Central memory CD8-positive, alpha-beta T cell (primary cell): ENCODE measurements at places on chromosomes 6 and 20.

DNA sequence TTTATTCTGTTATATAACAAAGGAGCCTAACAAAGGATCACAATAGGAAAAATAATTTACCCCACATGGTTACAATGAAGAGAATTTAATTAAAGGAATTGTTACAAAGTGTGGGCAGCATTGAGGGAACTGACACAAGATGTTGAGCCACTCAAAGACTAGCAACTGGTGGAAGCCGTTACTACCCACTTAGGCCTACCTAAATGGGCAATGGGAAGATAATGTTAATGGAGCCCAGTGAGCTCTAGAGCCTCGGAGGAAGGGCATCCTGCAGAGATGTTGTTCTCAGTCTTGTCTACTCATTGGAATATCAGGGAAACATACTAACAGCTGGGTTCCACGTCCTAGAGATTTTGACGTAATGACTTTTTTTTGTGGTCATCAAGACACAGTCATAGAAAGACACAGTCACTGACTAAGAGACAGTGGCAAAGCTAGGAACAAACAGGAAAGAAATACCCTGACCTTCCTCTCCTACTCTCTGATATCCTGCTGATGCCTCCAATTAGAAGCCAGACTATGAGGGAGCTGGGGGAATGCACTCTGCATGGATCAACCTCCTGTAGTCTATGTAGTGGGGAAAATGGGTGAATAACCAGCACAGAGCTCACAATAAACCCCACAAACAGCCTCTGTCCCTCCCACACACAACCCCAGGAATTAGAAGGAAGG lies 523.8 kb upstream of the FLRT3 start:
- no peak overlapping the region for H3K27ac ChIP-seq
- no peaks in the 10 kb centered on the region for H3K27me3 ChIP-seq
- H3K4me1 ChIP-seq, result no peaks in the 10 kb centered on the region
- no peaks in the 10 kb centered on the region for H3K36me3 ChIP-seq
- H3K4me3 ChIP-seq, result no peak overlapping the region

DNA sequence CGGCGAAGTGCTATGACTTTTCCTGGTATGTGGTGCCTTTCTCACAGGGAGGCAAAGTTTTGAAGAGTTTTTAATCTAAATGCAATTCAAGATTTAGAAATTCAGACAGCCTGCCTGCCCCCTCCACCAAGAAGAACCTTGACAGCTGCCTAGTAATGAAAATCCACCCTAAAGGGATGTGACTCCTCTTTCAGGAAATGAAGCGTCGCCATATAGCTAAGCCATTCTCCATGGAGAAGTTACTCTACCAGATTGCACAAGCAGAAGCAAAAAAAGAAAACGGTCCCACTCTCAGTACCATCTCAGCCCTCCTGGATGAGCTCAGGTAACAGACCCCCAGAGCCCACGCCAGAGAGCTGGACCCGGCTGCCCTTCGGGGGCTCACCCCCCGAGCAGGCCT lies 150.1 kb downstream of the DTNBP1 start:
- H3K4me1 ChIP-seq, result peaks cover 13% of the 10 kb centered on the region
- no peak overlapping the region for H3K4me3 ChIP-seq
- H3K27me3 ChIP-seq, result no peaks in the 10 kb centered on the region

GRCh38 chr20:32528905-32529670 lies 56.0 kb downstream of the NOL4L start:
- peaks cover 15% of the 10 kb centered on the region for H3K36me3 ChIP-seq
- H3K27ac ChIP-seq, result peak overlapping the region; percentile 82
- no peak overlapping the region for H3K4me3 ChIP-seq
- no peaks in the 10 kb centered on the region for H3K27me3 ChIP-seq
- H3K4me1 ChIP-seq, result peaks cover 71% of the 10 kb centered on the region

GRCh38 chr6:54103497-54103896 lies 7.7 kb upstream of the MLIP start:
- peaks cover 1% of the 10 kb centered on the region for H3K36me3 ChIP-seq
- no peaks in the 10 kb centered on the region for H3K4me1 ChIP-seq
- DNase-seq, result no peak
- no peak overlapping the region for H3K27ac ChIP-seq
- no peaks in the 10 kb centered on the region for H3K27me3 ChIP-seq

DNA sequence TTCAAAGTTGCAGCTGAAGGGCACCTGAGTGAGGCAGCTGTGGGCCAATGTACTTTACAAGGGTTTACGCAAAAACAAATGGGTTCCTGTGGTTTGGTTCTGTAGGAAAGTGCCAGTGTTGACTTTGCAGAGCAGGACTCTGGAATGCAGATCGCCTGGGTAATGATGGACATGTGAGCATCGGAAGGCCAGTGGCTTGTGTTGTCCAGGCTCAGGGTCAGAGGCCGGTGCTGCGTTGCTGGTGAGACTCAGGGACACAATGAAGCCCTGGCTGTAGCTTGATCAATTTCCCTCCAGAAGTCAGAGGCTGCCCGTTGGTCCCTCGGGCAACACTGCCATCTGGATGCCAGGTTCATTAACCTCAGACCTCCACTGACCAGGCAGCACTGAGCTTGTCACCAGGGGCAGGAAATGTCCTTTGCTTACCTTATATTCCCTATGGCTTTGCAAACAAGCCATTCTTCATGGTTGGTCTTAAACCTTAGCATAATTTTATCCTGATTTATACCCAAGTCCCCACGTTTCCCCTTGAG lies 753.4 kb downstream of the QKI start:
- H3K4me1 ChIP-seq, result no peaks in the 10 kb centered on the region
- H3K27me3 ChIP-seq, result peaks cover 11% of the 10 kb centered on the region
- H3K4me3 ChIP-seq, result no peak overlapping the region
- no peak for DNase-seq
- H3K27ac ChIP-seq, result no peak overlapping the region

- peaks cover 25% of the 10 kb centered on the region for H3K36me3 ChIP-seq
- peaks cover 53% of the 10 kb centered on the region for H3K4me1 ChIP-seq
- DNase-seq, result no peak
- H3K27me3 ChIP-seq, result no peaks in the 10 kb centered on the region
- H3K4me3 ChIP-seq, result peak overlapping the region; percentile 90
Measured at GRCh38 chr6:110981202-110981600, 637 bp upstream of the RPF2 start.

- H3K27me3 ChIP-seq, result no peaks in the 10 kb centered on the region
- no peak for DNase-seq
- H3K36me3 ChIP-seq, result peaks cover 5% of the 10 kb centered on the region
- no peaks in the 10 kb centered on the region for H3K4me1 ChIP-seq
Measured at GRCh38 chr6:110731196-110731595, 84.1 kb downstream of the CDK19 start.

GRCh38 chr6:132789396-132789776 lies 9.1 kb downstream of the SLC18B1 start:
- no peak for DNase-seq
- peaks cover 11% of the 10 kb centered on the region for H3K4me1 ChIP-seq
- no peak overlapping the region for H3K4me3 ChIP-seq
- H3K36me3 ChIP-seq, result peaks cover 18% of the 10 kb centered on the region

- no peak for DNase-seq
- H3K36me3 ChIP-seq, result peaks cover 7% of the 10 kb centered on the region
- H3K27ac ChIP-seq, result no peak overlapping the region
- H3K4me3 ChIP-seq, result no peak overlapping the region
- H3K27me3 ChIP-seq, result no peaks in the 10 kb centered on the region
Measured at GRCh38 chr6:38033442-38033982, 214.0 kb downstream of the ZFAND3 start.

GRCh38 chr20:20417876-20418676 lies 50.2 kb downstream of the INSM1 start:
- H3K27ac ChIP-seq, result no peak overlapping the region
- no peaks in the 10 kb centered on the region for H3K27me3 ChIP-seq
- no peak for DNase-seq
- H3K4me1 ChIP-seq, result no peaks in the 10 kb centered on the region

DNA sequence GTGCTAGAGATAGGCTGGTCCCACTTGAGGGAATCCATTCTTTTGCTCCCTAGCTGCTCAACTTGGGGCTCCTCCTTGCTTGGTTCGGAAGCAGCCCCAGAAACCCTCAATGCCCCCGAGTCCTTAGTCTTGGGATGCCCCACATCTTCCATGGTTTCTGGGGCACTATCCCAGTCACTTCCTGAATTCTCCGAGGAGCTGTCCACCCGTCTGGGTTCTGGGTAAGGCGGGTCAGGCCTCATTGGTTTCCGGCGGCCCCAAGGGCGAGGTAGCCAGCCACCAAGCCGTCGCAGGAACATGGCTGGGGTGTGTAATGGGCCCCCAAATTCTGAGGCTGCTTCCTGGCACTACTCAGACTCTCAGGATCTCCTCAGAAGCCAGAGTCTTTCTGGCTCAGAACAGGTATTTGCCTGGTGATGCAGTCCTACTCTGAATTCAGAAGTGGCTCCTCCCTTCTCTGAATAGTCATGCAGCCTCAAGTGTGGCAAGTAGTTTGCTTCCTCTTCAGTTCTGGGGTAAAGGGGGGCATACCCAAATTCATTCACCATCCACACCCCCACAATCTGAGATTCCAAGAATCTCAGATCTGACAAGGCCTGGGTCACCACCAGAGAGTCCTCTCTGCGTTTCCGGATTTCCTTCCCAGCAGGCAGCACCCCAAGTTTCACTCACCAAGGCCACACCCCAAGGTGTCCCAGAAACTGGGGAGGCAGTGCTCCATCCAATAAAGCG lies 763 bp downstream of the C6orf47 start:
- peaks cover 76% of the 10 kb centered on the region for H3K4me1 ChIP-seq
- DNase-seq, result no peak
- H3K27ac ChIP-seq, result peak overlapping the region; percentile 78
- H3K36me3 ChIP-seq, result peaks cover 28% of the 10 kb centered on the region
- H3K27me3 ChIP-seq, result no peaks in the 10 kb centered on the region
- H3K4me3 ChIP-seq, result peak overlapping the region; percentile 90

DNA sequence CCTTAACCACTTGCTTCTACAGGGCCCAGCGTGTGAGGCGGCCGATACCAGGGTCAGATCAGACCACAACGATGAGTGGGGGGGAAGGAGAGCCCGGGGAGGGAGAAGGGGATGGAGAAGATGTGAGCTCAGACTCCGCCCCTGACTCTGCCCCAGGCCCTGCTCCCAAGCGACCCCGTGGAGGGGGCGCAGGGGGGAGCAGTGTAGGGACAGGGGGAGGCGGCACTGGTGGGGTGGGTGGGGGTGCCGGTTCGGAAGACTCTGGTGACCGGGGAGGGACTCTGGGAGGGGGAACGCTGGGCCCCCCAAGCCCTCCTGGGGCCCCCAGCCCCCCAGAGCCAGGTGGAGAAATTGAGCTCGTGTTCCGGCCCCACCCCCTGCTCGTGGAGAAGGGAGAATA lies 2.8 kb downstream of the RING1 start:
- peaks cover 40% of the 10 kb centered on the region for H3K27me3 ChIP-seq
- H3K4me3 ChIP-seq, result no peak overlapping the region
- no peak for DNase-seq
- peaks cover 46% of the 10 kb centered on the region for H3K4me1 ChIP-seq
- H3K36me3 ChIP-seq, result peaks cover 25% of the 10 kb centered on the region
- H3K27ac ChIP-seq, result no peak overlapping the region

DNA sequence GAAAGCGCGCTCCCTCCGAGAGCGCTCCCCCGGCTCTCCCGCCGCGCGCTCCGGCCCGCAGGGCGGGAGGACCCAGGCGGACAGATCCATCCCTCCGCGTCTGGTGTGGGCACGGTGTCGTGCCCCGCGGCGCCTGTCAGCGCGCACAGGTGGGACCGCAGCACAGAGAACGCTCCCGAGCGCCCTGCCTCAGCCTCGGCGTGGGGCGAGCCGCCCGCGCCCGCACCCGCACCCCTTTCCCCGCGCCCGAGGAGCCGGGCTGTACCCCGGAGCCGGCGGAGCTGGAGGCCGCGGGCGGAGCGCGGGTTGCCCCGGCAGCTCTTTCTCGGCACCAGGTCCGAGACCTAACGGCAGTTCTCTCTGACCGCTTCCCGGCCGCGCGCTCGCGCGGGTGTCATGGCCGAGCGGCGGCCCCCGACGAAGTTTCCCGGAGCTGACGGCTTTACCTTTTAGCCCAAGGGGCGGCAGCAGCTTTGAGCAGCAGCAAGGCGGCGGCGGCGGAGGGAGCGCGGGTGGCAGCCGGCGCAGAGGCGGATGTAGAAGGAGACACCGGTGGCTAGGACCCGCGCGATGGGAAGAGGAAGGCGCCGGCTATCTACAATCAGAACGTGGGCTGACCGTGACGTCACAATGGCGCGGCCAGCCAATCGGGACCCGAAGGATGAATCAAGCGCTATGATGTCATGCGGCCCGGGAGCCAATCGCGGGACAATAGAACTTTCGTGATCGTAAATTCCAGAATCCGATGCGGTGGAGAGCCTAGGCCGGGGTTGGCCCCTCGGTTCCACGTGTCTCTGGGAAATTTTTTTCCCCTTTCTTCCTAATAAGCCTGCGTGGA lies at the start of gene ELOVL5:
Gene ELOVL5, minus strand, starts transcription at position 580 of the 838 bp plus-strand sequence. CDS start 53,251 bp downstream, outside the sequence.
- peak within 1 kb of the TSS; percentile 91 for H3K4me3 ChIP-seq
- H3K27ac ChIP-seq, result peak within 1 kb of the TSS; percentile 97
- DNase-seq, result peak; percentile 95
- H3K4me1 ChIP-seq, result peaks cover 48% of the 10 kb centered on the region
- no peaks in the 10 kb centered on the region for H3K27me3 ChIP-seq

- H3K4me1 ChIP-seq, result no peaks in the 10 kb centered on the region
- H3K4me3 ChIP-seq, result no peak overlapping the region
- H3K27ac ChIP-seq, result no peak overlapping the region
- peaks cover 4% of the 10 kb centered on the region for H3K36me3 ChIP-seq
- peaks cover 39% of the 10 kb centered on the region for H3K27me3 ChIP-seq
Measured at GRCh38 chr6:26592649-26593048, 4.1 kb upstream of the ABT1 start.

- DNase-seq, result no peak
- H3K27me3 ChIP-seq, result no peaks in the 10 kb centered on the region
- H3K4me1 ChIP-seq, result peaks cover 7% of the 10 kb centered on the region
- H3K27ac ChIP-seq, result no peak overlapping the region
Measured at GRCh38 chr6:41594326-41594725, 43.9 kb upstream of the MDFI start.

DNA sequence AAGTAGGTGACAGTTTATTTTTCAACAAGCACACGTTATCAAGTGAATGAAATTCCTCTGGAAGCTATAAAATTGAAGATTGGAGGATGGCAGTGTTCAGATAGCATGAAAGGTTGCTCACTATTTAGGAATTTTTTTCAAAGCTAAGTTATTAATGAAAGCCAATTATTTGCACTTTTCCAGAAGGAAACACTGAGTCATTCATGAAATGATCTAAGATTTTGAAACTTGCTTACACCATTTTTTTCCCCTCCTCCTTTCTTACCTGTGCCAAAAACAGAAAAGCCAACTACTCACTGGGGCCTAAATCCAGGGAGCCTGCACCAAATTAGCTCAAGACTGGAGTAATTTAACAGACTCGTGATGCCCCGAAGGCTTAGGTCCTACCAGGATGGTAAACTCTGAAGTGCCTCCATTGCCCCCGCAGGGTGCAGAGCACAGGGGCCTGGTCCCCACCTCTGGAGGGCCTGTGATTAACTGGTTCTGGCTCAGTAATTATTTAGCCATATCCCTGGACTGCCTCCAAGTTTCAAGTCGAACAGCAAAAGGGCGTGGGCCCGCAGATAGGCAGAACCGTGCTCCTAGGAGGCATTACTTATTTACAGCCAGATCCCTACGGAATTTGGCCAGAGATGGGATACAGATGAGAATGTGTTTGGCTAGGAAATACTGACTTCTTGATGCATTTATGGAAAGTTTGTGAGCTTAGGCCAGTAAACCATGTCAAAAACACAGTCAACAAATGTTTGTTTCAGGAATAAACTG lies 28.0 kb upstream of the ZNF217 start:
- peak overlapping the region; percentile 46 for H3K27ac ChIP-seq
- H3K36me3 ChIP-seq, result no peaks in the 10 kb centered on the region
- peaks cover 29% of the 10 kb centered on the region for H3K4me1 ChIP-seq
- H3K27me3 ChIP-seq, result no peaks in the 10 kb centered on the region

- H3K36me3 ChIP-seq, result peaks cover 10% of the 10 kb centered on the region
- peak overlapping the region; percentile 83 for H3K4me3 ChIP-seq
- no peaks in the 10 kb centered on the region for H3K27me3 ChIP-seq
- H3K27ac ChIP-seq, result peak overlapping the region; percentile 91
Measured at GRCh38 chr20:63968928-63969760, 586 bp downstream of the ZNF512B start.

- peaks cover 54% of the 10 kb centered on the region for H3K27me3 ChIP-seq
- DNase-seq, result no peak
- H3K4me3 ChIP-seq, result no peak overlapping the region
- no peaks in the 10 kb centered on the region for H3K4me1 ChIP-seq
- no peaks in the 10 kb centered on the region for H3K36me3 ChIP-seq
Measured at GRCh38 chr6:46565531-46565930, 74.3 kb upstream of the RCAN2 start.
